ENCODE measurements at places on chromosomes 12 and 14.

DNA sequence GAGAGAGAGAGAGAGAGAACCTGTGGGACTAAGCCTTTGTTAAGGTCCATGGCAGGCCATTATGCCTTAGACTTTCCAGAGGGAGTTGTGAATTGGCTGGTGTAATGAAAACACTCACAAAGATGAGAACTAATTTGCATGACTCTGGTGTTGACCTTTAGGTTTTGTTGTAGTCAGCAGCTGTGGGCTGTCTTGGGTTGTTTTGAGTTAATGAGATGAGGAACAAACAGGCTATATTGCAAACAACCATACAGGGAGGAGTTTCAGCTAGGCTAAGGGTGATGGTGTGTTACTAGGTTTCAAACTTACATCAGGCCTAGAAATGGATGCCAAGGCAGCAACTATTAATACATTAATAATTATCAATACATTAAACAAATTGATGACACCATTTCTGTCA is 26.3 kb downstream of the ATXN7L3B start:
- no peak for DNase-seq

GRCh38 chr14:72679141-72679535 is 214.8 kb downstream of the DPF3 start:
- DNase-seq = no peak

- no peak for DNase-seq
Observed at GRCh38 chr14:52703225-52703624, 3.8 kb upstream of the PSMC6 start.

DNA sequence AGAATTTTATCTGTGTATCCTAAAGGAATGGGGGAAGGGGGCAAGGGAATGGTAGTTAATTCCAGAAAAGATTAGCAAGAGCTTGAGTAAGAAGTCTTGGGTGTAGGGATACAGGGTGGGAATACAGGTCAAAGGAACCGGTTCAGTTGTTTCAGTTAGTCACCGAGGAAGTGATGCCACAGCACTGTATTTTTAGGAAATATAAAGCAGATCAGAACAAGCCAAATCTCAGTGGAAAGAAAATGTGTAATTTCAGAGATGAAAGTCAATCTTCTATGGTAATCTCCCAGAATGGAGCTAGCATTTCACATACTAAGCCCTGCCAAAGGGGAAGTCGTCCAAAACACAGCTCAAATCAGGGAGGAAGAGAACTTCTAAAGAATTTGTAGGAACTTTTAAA is 4.7 kb upstream of the TUBA1C start:
- no peak for DNase-seq

DNA sequence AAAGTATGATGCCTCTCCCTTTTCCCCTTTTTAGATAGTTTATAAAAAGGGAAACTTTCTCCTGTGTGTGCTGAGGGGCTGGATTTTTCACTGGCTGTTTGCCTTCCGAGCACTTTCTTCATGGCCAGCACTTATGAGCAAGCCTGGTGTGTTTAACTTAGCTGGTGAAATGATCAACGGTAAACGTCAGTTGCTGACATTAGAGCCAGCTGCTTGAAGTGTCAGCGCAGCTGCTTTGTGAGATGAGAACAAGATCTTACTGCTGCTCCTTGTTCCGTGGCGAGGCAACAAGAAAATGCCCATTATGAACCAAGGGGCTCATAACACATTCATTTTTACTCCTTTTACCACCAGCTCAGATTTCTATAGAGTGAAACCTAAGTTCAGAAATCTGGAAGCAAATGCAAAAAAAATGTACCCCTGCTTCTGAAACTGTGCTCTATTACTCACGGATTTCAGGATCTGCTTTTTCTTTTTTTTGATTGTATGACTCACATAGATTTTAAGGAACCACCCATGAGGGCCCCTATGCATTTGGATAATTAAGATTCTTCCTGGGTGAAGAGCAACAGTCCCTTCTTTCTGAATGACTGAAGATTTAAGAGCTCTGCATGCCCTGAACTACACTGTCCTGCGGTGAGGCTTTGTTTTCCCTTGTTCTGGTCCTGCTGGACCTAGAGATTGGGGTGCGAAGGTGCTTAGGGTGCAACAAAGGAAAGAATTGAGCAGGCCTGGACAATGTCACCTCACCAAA is 74.3 kb upstream of the CPM start:
- no peak for DNase-seq

DNA sequence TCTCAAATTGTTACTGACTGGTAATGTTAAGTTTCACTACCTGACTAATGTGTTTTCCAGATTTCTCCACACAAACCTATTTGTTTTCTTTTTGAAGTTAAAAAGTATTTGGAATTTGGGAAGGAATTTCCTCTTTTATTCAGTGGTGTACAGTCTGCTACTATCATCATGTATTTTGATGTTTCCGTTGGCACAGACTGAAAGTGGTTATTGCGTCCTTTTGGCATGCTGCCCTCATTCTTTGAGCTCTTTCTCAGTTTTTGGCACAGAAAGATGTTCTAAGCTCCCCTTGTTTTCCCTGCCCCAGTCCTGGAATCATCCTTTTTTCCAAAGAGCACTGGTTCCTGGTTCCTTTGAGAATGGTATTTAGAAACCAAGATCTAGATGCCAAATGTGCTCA is 31.4 kb upstream of the RTRAF start:
- DNase-seq = no peak

GRCh38 chr12:125178222-125178621 is 113.0 kb downstream of the AACS start:
- DNase-seq = no peak

- no peak for DNase-seq
Observed at GRCh38 chr12:91833780-91834359, 311.8 kb downstream of the BTG1 start.

DNA sequence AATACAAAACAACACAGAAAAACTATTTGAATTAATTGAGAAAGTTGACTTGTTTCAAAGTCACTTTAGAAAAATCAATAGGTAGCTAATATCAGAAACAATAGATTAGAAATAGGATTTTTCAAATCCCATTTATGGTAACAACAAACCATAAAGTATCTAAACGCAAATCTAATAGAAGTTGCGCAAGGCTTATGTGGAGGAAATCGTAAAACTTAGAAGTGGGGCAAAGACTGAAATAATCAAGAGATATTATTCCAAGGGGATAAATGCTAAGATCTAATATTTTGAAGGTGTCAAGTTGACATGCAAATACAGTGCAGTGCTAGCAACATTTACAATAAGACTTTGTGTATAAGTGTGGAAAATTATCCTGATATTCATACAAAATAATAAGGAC is 87.2 kb downstream of the TRHDE start:
- no peak for DNase-seq

DNA sequence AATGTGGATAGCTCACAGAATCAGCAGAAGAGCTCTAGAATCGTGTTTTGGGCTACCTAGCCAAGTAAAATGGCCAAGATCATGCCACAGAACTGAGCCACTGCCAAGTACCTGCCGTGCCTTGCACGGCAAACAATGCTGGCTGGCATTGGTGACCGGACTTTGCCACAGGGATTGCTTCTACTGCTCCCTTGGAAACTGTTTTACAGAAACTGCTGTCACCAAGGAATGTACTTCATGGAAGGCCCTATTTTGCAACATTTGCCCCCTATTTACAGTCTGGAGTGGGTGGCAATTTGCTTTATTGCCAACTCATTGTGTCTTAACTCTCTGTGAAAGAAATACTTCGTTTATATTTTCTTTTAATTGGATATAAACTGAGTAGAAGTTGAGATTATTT is 49.0 kb downstream of the BORCS5 start:
- no peak for DNase-seq

DNA sequence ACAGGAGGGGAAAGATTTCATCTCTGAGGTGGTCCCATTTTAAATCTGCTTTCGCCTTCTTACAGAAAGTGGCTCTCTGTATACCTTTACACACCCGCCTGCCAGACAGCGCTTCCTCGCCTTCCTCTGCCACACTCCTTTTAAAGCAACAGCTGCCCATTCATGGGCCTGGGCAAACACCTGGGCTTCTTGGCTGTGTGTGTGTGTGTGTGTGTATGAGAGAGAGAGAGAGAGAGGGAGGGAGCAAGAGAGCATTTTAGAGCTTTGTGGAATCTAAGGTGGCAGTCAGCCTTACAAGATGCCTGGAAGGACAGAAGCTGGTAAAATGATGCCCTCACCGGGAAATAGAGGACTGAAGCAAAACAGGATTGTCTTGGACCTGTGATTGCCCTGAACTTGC is 20.0 kb downstream of the PTHLH start:
- no peak for DNase-seq

DNA sequence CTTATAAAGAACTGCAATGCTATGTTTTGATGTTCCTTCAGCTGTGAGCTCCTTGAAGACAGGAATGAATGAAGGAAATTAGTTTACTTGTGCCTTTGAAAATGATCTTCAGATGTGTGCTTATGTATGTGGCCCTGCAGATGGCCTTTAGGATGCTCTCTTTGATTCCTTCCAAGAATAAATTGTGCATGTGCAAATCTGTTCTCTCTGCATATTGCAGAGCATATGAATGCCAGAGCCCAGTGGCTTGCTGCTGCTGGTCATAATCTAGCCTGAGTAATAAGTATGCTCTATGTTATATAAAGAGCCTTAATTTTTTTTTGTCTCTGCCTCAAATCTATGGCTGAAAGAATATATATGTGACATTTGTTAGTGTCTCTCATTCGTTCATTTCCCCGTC is 341.9 kb upstream of the NOVA1 start:
- no peak for DNase-seq

GRCh38 chr12:111330800-111331752 is 37.8 kb downstream of the PHETA1 start:
- no peak for DNase-seq

DNA sequence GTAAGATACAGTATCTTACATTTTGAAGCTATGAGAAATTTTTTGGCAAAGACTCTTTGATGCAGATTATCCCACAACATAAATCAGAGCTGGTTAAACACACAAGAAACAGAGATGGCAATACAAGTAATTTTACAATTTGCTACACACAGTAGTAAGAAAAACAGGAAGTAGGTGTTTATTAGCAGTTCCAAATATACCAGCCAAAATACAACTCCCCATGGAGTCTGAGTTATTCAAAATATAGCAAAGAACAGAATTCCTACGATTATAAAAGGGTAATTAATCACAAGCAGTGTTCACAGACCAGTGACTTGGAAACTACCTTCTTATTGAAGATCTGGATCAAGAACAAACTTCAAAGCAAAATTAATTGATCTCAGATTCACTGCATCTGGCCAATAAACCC is 83.9 kb downstream of the BMP4 start:
- no peak for DNase-seq

GRCh38 chr14:78445275-78445674 is 275.1 kb downstream of the NRXN3 start:
- no peak for DNase-seq

DNA sequence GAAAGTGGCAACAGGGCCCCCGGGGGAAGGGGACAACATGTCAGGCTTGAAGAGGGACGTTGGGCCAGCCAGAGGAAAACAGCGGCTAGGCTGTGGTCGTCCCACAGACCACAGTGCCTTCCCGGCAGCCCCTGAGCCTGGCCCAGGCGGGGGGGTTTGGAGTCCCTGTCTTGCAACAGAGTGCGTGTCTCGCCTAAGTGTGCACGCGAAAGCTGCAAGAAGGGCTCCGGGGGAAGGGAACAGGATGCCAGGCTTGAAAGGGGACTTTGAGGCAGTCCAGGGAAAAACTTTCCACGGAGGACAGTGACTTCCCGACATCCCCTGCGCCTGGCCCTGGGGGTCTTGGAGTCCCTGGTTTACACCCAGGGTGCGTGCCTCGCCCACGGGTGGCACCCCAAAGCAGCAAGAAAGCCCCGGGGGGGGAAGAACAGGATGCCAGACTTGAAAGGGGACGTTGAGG is 157.5 kb upstream of the ALG10B start:
- DNase-seq = no peak

- DNase-seq = no peak
Observed at GRCh38 chr14:24198814-24199524, 3.7 kb upstream of the TM9SF1 start.

GRCh38 chr12:108008163-108008905 is 120.8 kb upstream of the WSCD2 start:
- DNase-seq = no peak

GRCh38 chr14:92596331-92596907 is 82.8 kb downstream of the RIN3 start:
- DNase-seq = no peak

- no peak for DNase-seq
Observed at GRCh38 chr12:69061574-69061973, 128.6 kb upstream of the CPM start.

DNA sequence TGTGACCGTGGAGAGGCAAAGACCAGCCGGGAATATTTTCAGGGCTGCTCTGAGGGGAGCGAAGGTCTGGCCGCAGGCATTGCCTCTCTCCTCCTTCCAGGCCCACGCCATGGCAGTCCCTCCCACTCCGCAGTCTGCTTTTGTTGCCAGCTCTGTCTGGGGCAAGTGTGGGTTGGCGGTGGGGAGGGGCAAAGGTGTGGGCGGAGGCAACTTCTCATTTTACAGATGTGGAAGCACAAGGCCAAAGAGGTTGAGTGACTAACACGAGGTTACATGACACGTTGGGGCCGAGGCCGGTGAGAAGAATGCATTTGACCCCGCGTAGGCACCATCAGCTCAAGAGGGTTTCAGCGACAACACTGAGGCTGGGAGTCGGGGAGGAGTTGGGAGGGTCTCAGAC is 6.1 kb upstream of the FAIM2 start:
- DNase-seq = no peak

All from mesothelial cell of epicardium (in vitro differentiated cells).